Lung (tissue), 17 donors: ENCODE measurements at places on chromosomes 12 and 14. TPM values are rescaled to one million over a fixed set of nuclear protein-coding genes. Genes with fewer than 3 reads are reported as not detected.

GRCh38 chr14:72049462-72049861 lies 117.2 kb downstream of the RGS6 start:
- no peak for DNase-seq

GRCh38 chr14:92464716-92465115 lies 48.9 kb upstream of the RIN3 start:
- no peak for DNase-seq

DNA sequence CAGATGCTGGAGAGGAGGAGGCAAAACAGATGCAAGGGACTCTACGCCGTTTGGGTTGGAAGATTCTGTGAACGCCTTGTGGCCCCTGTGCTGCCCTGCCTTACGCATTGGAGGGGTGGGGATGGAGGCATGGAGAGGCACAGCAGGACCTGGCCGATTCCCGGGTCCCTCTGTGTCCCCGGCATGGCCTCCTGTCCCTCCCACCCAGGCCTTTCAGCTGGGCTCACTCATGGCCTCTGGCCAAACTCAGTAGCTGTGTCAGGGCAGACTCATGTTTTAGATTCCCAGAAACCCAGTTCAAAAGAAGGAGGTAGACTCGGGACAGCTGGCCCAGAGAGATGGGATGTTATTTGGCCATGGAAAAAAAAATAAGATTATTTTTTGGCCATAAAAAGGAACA lies 40.1 kb downstream of the TESC start:
- DNase-seq, result no peak

- DNase-seq, result no peak
Measured at GRCh38 chr12:107844312-107844921, 69.9 kb downstream of the ASCL4 start.

DNA sequence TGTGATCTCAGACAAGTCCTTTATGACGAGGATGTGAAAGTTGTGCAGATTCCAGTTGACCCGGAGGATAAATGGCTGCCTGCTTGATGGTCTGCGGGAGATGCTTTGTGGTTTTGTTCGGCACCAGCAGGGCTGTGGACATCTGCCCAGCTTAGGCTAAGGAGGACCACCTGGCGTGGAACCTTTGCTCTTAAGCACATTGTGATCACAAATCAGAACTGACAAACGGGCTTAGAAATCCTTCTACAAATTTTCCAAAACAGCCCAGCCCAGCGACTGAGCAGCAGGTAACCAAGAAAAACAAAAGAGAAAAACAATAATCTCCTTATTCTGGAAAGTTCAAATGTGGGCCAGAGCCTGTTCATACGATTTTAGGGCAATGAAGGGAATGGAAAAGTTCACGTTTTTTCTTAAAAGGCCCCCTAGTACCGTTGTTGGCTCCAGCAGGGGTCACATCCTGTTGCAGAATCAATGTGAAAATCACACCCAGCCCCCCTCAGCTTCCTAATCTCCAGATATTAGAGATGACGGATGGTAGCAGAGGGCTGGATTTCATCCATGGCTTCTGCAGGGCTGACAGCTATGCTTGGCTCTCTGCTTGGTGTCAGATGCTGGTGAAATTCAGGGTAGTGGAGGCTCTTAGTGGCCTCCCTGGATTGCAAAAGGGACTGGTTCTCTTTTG lies 81.1 kb upstream of the RFLNA start:
- no peak for DNase-seq

GRCh38 chr12:67646775-67647174 lies 1.8 kb upstream of the DYRK2 start:
- no peak for DNase-seq

Gene PPM1H
- polyA plus RNA-seq, result 2.0 TPM
